ENCODE measurements at places on chromosomes 12 and 14. TPM values are rescaled to one million over a fixed set of nuclear protein-coding genes. Genes with fewer than 3 reads are reported as not detected.

The ADAMTS20 gene
- total RNA-seq = not detected

The MYL2 gene
- 0.93 TPM for total RNA-seq

The CERS5 gene
- 60.4 TPM for total RNA-seq

The DPF3 gene
- 8.1 TPM for total RNA-seq

The HRK gene
- not detected for total RNA-seq
